ENCODE measurements at places on chromosomes 1 and 21.

DNA sequence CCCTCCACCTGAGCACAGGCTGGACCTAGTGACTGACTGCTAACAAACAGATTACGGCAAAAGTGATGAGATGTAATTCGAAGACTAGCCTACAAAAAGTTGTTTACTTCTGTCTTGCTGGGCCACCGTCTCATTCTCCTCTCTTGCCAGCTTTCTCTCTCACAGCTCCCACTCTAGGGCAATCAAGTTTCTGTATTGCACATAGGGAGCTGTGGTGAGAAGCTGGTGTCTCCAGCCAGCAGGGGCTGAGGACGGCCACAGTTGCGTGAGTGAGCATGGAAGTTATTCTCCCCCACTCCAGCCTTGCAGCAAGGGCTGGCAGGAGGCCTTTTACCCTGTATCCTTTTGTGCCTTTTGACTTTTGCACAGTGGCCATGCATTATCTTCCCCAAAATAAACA is 8.6 kb upstream of the COL6A2 start:
- no peak for DNase-seq

DNA sequence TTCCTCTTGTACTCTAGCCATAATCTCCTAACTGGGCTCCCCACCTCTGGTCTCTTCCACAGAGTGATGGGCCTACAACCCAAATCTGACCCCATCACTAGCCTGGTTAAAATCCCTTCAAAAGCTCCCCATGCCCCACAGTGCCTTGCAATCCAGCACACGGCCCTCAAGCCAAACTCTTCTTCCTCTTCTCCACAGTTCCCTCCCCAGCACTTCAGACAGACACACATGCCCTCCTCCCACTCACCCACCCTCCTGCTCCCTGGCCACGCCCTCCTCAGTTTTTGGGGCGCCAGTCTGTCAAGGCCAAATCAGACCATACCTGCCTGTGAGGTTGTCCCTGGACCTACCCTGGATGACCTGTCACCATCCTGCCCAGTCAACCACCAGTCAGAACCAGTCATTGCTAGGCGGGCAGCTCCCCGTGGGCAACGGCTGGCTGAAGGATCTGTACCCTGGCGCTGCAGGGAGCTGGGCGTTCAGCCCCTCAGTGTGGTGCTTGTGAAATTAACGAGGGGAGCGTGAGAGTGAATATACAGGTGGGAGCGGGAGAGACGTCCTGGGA is 753 bp downstream of the C1orf210 start:
- no peak for DNase-seq

- no peak for DNase-seq
Observed at GRCh38 chr1:229689904-229690303, 63.9 kb downstream of the URB2 start.

- peak; percentile 38 for DNase-seq
Observed at GRCh38 chr21:30257773-30258172, 25.0 kb downstream of the KRTAP24-1 start.

DNA sequence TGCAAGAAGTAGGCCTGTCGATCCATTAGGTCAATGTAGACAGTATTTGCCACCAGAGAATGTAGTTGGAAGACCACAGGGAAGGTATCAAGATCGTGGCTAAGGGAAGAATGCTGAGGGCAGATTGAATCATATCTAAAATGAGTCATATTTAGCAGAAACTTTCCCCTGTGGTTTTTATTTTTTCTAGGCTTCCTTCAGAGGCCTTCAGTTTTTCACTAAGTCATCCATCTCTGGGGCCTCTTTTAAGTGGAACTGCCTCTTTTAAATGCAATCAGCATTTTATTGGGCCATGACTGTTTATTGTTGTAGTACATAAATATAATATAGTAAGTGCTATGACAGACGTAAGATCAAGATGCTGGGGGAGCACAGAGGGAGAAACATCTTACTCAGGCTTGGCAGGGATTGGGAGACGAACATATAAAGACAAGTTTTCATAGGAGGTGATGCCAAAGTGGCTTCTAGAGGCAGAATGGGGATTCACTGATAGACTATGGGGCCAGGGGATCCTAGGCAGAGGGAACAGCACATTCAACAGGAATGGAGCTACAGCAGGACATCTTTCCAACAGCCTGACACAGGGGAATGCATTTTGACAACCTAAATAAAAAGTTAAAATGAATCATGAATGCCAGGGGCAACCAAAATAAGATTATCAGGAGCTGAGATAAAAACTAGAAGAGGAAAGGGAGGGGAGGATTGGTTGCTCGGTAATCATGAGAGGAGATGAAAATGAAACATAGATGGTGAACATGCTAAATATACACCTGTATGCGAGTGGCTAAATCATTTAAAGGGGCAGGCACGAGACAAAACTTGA is 20.1 kb downstream of the UBE2U start:
- DNase-seq, result no peak

GRCh38 chr21:34511181-34511580 is 829 bp downstream of the KCNE1 start:
- DNase-seq, result no peak

GRCh38 chr1:103160281-103160680 is 52.0 kb upstream of the COL11A1 start:
- no peak for DNase-seq

DNA sequence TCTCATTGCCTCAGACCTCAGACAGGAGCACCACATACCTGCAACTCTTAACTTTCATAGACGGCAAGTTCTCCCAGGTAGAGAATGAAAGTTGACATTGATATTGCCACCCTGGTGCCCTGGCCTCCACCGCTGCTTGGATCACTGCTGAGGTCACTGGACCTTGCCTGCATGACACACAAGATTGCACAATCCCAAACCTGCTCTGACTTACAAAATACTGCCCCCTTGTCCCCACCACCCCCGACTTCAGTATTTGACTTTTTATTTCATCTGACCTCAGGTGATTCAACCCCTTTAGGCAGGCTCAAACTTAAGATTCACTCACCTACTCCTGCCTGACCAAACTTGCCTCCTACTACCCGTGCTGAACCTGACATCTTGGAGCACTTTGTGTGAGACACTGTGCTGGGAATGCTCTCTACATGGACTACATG is 43.1 kb upstream of the S1PR1 start:
- no peak for DNase-seq

- peak; percentile 15 for DNase-seq
Observed at GRCh38 chr21:21101911-21102310, 103.7 kb downstream of the NCAM2 start.

DNA sequence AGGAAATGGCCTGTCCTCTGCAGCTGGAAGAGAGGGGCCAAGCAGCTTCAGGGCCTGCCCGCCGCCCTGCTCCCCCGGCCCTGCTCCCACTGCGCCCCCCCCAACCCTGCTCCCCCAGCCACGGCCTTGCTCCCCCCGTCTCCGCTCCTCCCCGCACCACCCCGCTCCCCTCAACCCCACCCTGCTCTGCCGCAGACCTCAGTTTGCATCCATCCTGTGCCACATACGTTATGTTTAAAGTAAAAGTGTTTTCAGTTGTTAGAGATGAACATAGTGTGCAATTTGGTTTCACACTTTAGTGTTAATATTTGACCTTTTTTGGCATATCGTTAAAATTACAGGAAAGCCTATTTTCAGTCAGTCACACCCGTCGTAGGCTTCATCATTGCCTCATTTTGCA is 34.1 kb upstream of the DIP2A start:
- DNase-seq, result no peak

GRCh38 chr1:5427026-5427613 is 565.1 kb downstream of the NPHP4 start:
- DNase-seq, result no peak

DNA sequence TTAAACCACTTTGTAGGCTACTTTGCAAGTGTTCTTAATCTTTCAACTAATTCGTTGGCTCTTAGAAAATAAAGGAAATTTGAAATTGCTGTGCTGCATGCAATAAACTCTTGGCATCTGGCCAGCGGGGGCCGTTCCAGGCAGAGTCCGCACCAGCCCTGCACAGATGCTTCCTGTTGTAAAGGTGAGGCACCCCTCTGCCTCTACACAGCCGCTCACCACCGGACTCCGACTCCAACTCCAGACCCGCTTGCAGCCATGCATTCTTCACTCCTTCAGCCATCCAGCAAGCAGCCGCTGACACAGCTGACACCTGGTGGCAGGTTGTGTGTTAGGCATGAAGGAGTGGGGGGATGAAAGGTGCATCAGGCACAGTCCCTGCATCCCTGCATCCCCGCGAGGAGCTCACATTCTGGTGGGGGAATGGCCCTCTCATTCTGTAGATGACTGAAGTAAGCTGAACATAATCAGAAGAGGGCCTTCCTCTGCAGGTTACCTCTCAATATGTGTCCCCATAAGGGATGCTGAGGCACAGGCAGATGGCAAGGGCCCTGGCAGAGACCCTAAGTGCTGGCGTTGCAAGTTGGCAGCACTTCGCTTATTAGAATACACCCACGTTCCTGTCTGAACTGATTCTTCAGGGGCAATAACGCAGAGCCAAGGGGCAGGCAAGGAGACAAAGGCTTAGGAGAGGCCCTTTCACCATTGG is 56.8 kb downstream of the GLIS1 start:
- DNase-seq, result peak; percentile 74

DNA sequence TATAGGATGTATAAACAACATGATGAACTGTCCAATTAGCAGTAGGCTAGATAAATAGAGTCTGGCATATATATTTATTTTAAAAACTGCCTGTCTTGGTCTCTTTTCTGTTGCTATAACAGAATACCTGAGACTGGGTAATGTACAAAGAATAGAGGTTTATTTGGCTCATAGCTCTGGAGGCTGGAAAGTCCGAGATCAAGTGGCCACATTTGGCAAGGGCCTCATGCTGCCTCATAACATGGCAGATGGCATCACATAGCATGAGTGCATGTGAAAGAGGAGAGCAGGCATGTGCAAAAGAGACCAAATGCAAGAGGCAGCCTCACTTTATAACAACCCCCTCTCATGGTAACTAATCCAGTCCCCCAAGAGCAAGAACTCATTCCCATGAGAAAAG is 6.0 kb downstream of the STYXL2 start:
- DNase-seq, result no peak

- no peak for DNase-seq
Observed at GRCh38 chr1:41789661-41790330, 128.9 kb downstream of the HIVEP3 start.

- DNase-seq, result no peak
Observed at GRCh38 chr1:198480876-198481275, 59.6 kb downstream of the ATP6V1G3 start.

DNA sequence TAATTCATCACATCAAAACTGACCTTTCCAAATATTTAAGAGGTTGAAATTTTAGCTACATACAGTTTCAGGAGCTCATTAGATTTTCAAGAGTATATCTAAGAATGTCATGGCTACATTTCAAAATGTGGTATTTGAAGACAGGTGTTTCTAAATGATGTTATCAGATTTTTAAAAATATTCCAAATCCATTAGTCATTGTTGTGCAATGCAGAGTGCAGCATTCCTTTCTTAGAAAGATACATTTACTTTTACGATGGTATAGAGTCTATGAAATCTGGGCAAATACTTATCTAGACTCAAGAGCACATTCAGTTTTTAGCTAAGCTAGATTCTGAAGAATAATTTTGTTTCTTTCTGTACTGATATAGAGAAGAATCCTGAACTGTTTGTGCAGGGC is 230.3 kb downstream of the CHRM3 start:
- no peak for DNase-seq

DNA sequence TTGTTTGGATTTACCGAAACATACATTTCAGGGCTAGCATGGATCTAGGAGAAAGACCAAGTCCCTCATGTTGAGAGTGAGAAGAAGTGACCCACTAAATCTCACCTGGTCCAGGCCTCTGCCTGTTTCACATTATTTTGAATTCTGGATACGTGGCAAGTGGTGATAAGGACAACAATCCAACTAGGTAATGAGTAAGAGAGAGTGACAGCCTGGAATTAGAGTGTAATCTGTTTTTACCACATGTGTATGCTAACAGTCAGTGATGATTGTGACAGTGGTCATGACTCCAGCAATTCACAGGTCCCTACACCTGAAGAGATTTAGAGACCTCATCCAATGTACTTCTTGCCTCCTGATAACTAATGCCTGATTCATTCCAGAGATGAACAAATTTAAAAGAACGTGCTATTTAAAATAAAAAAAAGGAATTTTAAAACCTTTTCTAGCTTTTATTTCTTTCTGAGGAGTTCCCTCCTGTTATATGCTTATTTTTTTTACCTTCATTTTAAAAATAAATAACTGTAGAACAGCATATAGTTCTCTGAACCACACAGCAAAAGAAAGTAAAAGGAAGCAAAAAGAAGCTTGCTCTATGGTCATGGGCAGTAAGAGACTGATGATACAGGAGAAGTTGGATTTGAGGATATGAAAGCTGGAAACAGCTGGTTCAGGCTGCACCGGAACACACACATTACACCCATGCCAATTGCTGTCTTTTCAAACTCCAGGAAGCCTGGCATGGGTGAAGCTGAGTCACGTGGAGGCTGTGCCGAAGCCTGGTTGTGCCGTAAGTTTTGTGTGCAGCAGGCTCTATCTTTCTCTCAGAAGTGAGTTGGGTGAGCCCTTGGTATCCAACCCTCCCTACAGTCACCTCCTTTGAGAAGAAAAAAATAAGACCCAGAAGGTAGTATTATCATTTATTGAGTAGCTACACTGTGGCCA is 14.7 kb downstream of the C1orf116 start:
- no peak for DNase-seq

All from iPS DF 19.7 (cell line).